GM04503 (cell line): ENCODE measurements at places on chromosomes 16 and 17.

DNA sequence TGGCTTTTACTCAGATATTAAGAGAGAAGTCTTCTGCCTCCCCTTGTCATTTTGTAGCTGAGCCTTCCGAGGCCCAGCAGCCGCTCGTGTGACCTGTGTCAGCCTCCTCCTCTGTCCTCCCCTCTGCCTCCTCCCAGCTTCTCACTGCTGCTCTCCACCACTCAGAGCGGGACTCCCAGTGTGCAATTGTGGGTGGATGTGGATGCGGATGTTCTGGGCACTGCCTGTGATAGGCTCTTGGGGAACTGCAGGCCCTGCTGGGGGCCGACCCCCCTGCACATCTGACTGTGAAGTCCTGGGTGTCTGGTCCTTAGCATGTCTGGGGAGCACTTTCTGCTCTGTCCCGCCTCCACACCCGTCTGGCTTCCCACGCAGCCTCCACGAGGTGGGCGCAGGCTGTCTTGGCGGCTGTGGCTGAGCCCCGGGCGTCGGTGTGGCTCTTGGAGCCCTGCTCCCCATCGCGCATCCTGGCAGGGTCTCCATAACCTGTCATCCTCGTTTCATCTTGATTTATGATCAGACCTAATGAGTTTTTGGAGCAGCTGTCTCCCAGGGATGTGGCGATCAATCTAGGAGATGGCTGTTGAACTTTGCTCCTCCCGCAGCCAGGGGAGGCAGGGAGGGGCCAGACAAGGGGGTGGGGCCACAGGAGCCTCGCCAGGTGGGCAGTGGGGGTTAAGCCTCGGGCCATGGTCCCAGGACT, 28.1 kb downstream of the GRIN2C start:
- DNase-seq: no peak

- DNase-seq: no peak
These were observed 11.9 kb downstream of the SPNS2 start for GRCh38 chr17:4510618-4510941.

- no peak for DNase-seq
These were observed 14.6 kb upstream of the MED9 start for GRCh38 chr17:17462048-17462824.

DNA sequence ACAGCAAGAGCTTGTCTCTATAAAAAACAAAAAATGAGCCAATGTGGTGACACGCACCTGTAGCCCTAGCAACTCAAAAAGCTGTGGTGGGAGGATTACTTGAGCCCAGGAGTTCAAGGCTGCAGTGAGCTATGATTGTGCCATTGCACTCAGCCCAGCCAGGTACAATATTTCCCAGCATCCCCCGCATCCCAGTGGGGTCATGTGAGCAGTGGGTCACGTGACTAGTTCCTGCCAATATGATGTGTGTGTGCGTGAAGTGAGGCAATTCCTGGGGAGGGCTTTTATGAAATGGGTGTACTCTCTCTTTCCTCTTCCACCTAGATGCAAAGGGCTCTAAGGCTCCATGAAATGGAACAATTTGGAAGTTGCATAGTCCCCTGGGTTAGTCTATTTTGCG, 81.3 kb downstream of the GSG1L start:
- no peak for DNase-seq

GRCh38 chr17:13759518-13760335, 158.0 kb upstream of the HS3ST3A1 start:
- no peak for DNase-seq

DNA sequence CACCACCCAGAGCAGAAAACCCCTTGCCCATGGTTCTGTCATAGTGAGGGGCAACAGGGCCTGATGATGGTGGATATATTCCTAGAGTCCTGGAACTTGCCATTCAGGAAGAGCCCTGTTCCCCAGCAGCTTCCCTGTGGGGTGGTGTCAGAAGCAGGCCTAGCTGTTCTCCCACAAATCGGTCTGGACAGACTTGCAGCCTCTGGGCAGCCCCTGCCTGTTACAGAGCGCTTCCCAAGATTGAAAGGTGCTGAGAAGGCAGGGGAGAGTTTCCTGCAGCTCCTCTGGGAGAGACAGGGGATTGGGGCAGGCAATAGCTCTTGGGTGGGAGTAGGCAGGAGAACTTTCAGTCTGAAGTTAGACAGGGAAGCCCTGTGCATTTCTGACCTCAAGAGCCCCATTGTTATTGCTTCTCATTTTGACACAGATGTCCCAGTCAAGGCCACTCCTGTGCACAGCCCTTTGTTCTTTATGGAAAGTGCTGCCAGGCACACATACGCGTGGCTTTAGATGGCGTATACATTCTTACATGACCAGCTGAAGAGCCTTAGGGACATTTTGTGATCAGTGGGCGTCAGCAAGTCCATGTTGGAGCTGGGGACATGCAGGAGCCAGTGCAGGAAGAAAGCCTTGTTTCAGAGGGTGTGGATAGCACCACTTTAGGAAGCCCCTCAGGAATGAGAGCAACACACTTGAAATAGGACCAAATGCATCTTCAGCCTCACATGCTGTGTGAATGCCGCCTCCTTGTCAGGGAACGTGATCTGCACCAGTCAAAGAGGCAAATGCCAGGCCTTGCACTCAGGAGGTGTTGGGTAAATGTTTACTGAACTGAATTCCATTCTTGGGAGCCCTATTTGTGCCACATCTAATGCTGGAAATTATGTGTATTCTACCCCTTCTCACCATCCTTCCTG, 67.5 kb downstream of the GNAO1 start:
- DNase-seq: no peak

- no peak for DNase-seq
These were observed 5.2 kb upstream of the RAI1 start for GRCh38 chr17:17675925-17676534.

DNA sequence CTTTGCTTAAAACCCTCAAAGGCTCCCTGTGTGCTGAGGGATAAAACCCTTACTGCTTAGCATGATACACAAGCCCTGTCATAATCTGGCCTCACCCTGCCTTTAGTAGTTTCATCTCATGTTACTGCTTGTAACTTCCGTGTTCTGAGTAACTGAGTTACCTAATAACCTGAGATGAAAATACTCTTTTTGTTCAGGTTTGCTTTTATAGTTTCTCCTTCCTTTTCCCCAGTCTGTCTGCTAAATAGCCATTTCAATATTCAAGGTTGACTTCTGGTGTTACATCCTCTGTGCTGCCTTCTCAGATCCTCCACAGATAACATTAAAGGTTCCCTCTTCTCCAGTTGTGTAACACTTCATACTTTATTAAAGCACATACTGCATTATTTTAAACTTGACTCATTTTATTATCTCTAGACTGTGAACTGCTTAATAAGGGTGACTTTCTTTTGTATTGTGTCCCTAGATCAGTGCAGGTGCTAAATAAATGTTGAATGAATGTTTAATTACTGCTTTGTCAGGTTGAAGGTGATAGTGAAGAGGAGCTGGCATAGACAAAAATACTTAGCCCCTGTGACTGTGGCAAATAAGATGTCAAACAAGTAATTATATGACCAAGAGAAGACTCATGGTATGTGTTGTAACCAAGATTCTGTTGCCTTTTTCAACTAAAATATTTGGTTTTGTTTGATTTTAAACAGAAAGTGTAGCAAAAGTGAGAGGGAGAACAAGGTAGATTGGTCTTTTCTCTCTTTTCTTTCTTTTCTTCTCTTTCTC, 47.8 kb downstream of the NFAT5 start:
- DNase-seq: no peak

- DNase-seq: no peak
These were observed 1.4 kb upstream of the PRPSAP2 start for GRCh38 chr17:18856570-18856915.

GRCh38 chr16:85455534-85455933, 157.6 kb upstream of the GSE1 start:
- no peak for DNase-seq

GRCh38 chr17:68682903-68683302, 81.7 kb upstream of the FAM20A start:
- no peak for DNase-seq

DNA sequence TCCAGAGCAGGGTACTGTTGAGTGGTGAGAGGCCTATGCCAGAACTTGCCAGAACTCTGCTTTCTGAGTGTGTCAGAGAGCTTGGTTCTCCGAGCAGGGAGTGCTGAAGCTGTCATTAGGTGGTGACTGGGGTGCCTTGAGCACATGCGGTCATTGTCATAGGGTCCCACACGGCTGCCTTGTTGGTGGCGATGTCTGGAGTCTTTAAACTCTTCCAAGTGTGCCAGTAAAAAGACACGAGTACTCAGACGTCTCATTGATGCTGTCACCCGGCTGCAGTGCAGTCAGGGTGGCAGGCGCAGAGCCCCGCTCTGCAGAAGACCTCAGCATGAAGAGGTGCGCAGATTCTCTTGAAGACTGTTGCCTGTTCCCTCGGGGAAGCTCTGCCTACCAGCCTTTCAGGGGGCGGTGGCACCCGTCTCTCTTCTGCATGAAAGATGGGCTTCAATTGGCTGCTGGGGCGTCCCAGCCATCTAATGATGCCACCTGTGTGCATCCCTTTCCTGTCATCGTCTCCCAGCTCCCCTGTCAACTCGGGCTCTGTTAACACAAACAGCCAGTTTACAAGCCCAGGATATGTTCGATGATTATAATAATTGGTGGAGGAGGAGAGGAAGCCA, 58.3 kb downstream of the NKD1 start:
- no peak for DNase-seq

GRCh38 chr16:1281517-1281916, 25.6 kb downstream of the TPSD1 start:
- no peak for DNase-seq

DNA sequence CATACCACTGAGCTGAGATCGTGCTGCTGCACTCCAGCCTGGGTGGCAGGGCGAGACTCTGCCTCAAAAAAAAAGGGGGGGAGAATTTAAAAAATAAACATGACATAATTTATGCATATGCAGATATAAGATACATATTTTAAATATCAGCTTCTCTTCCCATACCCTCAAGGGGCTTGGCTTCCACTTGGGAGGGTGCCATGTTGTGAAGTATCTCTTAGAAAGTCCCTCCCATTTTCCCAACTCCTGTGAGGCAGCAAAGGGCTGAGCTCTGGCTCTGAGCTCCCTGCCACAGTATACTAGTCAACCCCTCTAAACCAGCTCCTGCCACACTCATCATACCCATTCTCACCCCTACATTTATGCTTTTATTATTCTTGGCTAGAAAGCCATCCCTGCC, 39.4 kb downstream of the MYH11 start:
- no peak for DNase-seq

DNA sequence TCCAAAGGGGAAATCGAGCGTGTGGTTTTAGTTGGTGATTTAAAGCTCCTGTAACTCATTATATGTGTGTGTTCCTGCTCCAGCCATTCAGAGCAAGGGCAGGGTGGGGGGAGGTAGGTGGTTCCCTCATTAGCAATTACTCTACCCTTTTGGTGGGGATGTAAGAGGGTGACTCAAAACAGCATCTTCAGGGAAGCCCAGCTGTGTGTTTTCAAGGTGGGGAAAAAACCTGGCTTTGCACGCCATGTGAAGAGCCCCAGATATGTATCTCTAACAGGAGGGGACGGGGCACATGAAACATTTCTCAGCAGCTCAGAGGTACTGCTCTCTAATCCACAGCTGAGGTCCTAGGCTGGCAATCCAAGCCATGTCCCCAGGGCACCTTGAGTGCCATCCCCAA, 241.3 kb upstream of the ZFHX3 start:
- DNase-seq: no peak

DNA sequence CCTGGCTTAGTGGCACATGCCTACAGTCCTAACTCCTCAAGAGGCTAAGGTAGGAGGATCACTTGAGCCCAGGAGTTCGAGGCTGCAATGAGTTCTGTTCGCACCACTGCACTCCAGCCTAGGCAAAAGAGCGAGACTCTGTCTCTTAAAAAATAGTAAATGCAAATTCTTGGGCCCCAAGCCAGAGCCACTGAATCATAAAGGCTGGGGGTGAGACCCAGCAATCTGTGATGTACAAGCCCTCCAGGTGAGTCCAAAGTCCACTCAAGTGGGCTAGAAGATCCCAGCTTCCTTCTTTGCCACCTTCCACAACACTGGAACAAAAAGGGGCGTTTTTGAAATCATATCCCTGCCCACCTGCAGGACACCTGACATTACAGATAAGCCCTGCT, 16.9 kb downstream of the TRIM25 start:
- DNase-seq: no peak

DNA sequence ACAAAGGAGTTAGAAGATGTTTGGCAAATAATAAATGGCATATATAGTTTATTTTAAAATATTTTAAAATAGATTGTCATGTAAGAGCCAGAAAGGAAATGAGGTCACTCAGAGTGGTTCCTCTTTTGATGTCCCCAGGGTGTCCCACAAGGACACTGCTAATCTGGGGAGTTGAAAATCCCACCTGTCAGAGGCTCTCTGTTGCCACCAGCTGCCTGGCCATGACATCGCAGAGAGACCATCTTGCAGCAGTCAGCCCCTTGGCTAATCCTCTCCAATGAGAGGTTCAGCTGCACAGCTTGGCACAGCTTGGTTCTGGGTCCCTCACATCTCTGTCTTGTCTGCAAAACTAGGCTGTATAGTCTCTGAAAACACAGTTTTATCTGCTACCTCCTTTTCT, 11.0 kb upstream of the RBFOX1 start:
- DNase-seq: no peak

- DNase-seq: peak; percentile 51
These were observed 894 bp upstream of the PHKG2 start for GRCh38 chr16:30747331-30747730.

DNA sequence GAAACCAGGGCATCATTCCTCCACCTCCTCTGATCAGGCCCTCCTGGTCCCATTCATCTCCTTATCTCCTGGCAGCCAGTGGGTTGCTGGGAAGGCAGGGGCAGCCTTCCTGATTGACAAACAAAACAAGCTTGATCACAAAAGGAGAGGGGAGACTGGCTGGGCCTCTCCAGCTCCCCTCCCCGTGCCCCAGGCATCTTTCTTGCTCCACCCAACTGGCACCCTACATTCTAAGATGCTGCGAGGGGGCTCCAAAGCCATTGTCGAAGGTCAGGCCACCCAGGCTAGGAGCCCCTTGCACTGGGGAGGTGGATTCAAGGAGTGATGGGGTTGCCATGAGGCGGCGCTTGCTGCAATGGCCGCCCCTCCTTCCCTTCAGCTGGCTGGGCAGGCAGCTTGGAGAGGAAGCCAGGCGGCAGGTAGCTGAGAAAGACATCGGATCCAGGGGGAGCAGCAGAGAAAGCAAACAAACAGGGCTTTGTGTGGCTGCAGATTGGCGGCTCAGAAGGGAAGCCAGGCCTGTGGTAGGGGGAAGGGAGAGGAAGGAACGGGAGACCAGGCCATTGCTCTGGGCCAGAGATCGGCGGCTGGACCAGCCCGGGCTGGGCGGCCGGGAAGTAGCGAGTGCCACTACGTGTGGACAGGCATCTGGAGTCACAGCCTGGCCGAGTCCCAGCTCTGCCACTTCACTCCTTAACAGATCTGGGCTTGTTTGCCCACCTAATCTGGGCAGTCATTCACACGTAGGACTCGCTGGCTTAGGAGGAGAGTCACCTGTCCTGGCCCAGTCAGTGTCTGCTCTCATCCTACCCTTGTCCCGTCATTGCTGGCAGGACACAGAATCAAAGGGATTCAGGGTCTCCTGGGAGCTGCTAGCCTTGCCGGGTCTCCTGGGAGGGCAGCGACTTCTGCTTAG, 12.3 kb downstream of the RAI1 start:
- no peak for DNase-seq
